ENCODE measurements at places on chromosomes 2 and 18. TPM values are rescaled to one million over a fixed set of nuclear protein-coding genes. Genes with fewer than 3 reads are reported as not detected.

Gene PRKAG3
- total RNA-seq = not detected

- no peaks in the 10 kb centered on the region for H3K4me1 ChIP-seq
- no peaks in the 10 kb centered on the region for H3K27me3 ChIP-seq
- no peak overlapping the region for H3K27ac ChIP-seq
Measured at GRCh38 chr2:49248506-49248905, 94.2 kb upstream of the FSHR start.

DNA sequence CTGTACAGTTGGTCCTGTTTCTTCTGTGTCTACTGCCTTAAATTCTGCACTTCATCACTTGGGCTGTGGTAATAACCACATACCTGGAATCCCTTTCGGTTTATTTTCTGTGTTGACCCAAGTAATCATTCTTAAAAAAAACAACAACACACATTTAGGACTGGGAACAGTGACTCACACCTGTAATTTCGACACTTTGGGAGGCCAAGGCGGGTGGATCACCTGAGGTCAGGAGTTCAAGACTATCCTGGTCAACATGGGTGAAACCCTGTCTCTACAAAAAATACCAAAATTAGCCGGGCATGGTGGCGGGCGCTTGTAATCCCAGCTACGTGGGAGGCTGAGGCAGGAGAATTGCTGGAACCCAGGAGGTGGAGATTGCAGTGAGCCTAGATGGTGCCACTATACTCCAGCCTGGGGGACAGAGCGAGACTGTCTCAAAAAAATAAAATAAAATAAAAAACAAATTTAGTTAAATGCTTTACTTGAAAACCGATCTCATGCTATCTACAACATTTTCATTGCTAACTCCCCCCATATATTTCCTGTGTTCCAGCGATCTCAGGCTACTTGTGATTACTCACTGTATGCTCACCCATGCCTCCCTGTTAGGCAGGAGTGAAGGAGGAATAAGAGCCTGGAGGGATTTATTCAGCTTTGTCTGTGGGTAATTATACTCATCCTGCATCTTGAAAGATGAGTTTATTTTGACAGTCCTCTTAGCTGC lies 18.2 kb downstream of the ACSL3 start:
- H3K4me1 ChIP-seq = peaks cover 26% of the 10 kb centered on the region
- H3K4me3 ChIP-seq = no peak overlapping the region
- H3K36me3 ChIP-seq = no peaks in the 10 kb centered on the region
- H3K27me3 ChIP-seq = no peaks in the 10 kb centered on the region
- H3K27ac ChIP-seq = peak overlapping the region; percentile 59

- no peak for DNase-seq
- no peak overlapping the region for H3K27ac ChIP-seq
- no peak overlapping the region for H3K4me3 ChIP-seq
- no peaks in the 10 kb centered on the region for H3K4me1 ChIP-seq
Measured at GRCh38 chr2:122100346-122100745, 344.9 kb downstream of the TSN start.

- H3K4me3 ChIP-seq = no peak overlapping the region
- no peak overlapping the region for H3K27ac ChIP-seq
- H3K4me1 ChIP-seq = no peaks in the 10 kb centered on the region
- H3K36me3 ChIP-seq = no peaks in the 10 kb centered on the region
- no peaks in the 10 kb centered on the region for H3K27me3 ChIP-seq
Measured at GRCh38 chr18:12074736-12075135, 18.9 kb upstream of the ANKRD62 start.

- no peak for DNase-seq
- H3K27me3 ChIP-seq = no peaks in the 10 kb centered on the region
Measured at GRCh38 chr2:5493256-5493655, 198.9 kb upstream of the SOX11 start.

All from stomach (tissue), 19 donors.